Effector CD8-positive, alpha-beta T cell (primary cell): ENCODE measurements at places on chromosomes 7 and 10.

DNA sequence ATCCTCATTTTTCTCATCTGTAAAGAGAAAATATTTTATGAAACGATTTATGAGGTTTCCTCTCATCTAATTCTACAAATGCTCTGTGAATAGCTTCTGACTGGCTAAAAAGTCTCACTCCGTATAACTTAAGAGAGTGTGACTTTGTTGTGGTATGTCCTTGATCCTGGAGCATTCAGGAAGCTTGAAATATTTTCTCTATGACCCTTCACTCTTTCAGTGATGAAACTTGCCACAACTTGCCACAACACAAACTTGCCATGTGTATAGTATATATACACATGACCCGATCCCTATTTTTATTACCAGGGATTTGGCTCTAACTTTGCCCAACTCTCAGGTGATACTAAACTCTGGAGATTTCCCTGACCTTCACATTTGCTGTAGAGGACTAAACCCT, 74.1 kb downstream of the TES start:
- DNase-seq: no peak

DNA sequence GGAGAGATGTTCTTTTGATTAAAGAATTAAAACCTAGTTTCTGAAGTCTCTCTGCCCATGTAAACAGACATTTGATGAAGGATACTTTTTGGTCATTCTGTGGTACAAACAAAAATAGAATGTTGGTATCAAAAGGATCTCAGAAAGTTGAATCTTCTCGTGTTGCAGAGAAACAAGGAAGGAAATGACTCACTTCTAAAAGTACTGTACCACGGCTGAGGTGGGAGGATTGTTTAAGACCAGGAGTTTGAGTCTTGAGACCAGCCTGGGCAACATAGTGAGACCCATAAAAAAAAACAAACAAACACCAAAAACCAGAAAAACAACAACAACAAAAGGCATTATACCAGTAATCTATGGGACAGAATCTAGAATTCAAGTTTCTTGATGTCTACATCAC, 69.7 kb downstream of the PRSS58 start:
- no peak for DNase-seq

- DNase-seq: no peak
Measured at GRCh38 chr10:120394446-120394845, 62.6 kb upstream of the PLPP4 start.

GRCh38 chr7:46389146-46389545, 468.1 kb upstream of the IGFBP3 start:
- DNase-seq: no peak

DNA sequence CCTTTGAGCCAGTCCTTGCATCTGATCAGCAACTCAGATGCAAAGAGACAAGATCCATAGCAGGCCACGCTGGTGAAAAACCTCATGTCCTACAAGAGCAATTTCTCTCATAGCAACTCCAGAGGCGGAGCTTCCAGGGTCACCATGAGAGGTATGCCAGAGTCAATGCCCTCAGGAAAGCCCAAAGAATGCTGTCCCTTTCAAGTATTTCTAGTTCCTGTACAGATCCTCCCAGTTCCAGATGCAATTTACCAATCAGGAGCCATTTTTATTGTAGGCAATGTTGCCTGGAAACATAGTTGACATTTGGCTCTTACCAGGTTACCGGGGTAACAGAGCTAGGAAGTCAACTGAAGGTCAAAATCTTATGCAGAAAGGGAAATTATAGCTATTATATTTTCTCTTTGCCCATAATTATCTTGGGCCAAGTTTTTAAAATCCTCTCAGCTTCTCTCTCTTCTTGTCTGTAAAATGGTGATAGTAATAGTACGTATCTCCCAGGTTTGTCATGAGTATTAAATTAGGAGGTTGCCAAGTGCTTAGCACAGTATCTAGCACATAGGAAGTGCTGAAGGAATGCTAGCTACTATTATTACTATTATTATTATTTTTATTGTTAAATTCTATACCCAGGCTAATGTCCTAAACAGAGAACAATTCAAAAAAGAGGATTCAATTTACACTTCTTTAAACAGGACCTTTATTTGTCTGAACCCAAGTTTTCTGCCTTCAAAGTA, 46.3 kb upstream of the TM9SF3 start:
- DNase-seq: no peak

DNA sequence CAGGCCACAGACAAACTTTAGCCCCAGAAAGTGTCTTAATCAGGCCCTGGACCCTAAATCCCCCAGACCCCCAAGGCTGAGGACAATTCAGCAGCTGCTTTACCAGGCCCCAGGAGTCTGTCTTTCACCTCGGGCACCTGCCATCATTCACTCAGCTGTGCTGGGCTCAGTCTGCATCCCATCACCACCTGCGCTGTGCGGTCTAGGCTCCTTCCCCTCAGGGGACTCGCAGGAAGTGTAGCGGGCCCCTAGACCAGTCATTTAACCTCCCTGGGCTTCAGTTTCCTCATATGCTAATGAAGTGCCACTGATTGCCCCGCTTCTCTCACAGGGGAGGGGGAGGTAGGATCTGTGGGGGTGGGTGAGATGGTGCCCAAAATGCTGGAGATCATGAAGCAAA, 76.4 kb upstream of the ZMIZ1 start:
- DNase-seq: no peak

DNA sequence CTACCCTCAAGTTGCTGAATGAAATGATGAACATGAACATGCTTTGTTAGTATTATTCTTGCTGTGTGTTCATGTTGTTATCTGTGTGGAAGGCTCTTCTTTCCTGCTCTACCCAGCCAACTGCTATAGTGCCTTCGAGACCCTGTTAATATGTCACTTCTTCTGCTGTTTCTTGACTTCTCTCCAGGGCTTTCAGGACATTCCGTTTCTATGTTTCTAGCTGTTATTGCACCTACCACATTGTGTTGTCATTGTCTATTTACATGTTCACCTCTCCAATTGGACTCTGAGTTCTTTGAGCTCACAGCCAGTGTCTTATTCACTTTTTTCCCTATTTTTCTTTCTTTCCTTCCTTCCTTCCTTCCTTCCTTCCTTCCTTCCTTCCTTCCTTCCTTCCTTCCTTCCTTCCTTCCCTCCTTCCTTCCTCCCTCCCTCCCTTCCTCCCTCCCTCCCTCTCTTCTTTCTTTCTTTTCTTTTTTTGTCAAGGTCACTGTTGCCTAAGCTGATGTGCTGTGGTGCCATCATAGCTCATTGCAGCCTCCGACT, 40.4 kb downstream of the BAMBI start:
- DNase-seq: no peak

DNA sequence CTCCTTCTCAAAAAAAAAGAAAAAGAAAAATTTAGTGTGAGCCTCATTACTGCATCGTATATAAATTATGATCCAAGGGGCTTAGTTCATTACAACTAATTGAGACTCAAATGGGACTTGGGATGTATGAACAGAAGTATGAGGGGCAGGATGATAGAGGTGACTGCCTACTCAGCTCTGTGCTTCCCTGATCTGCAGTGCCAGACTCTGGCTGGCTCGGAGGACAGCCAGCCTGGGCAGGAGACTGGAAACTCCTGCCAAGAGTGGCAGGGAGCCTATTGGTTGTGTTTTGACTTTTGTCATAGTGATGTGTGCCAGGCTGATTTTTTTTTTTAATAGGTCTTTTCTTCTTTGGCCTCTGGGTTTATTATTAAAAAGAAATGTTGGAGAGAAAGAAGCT, 73.8 kb upstream of the GTF2IRD1 start:
- DNase-seq: no peak

DNA sequence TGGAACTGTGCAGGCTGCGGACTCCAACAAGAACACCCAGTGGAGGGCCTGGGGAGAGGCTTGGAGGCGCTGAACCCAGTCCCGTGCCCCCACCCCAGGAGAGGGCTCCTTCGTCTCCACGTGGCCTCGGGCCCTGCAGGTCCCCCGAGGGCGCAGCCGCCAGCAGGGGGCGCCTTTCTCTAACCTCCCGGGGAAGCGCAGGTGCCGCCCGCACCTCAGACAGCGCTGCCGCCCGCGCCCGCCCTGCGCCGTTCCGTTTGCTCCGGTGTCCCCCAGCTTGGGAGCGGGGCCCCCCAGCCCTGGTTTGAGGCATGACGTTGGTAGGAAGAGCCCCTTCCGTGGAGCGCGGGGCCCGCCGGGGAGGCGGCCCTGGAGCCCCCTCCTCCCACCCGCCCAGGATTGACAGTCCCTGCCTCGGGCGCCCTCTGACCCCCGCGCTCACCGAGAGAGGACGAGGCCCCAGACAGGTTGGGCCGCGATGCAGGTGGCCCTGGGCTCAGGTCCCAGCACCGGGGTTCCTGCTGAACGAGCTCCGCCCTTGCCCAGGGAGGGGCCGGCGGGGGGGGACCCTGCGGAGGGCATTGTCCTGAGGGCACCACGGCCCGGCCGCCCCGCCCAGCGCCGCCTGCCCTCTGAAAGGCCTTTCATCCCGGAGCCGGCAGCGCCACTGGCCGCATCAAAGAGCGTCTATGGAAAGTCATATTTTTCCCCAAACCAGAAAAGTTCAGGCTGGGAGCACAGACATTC, 42.8 kb downstream of the FOXL3 start:
- peak; percentile 85 for DNase-seq

DNA sequence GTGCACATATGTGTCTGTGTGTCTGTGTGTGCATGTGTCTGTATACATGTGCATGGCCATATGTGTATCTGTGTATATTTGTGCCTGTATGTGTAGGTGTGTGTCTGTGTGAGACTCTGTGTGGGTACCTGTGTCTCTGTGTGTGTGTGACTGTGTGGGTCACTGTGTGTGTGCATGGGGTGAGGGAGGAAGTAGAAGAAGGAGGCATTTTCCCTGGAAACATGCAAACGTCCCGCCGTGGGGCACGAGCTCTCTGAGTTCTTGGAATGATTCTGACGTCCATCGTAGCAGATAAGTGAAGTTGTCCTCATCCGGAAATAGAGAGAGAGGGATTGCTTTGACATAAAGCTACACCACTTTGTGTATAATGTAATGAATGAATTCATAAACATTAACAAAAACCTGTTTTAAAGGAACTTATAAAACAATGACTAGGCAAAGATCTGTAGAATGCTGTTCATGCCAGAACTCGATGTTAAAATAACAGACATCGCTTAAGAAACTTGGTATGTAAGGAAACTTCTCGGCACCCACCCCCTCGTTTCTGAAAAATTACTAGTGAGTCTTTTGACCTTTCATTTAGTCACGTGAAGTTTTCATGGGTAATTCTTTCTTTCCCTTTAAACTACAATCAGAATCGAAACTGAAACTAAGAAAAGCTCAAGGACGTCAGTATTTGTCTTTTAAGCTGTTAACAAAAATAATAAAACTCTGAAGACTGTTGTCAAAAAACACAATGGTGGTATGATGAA, 43.6 kb upstream of the KLF6 start:
- no peak for DNase-seq

- no peak for DNase-seq
Measured at GRCh38 chr7:82078807-82079206, 309.0 kb upstream of the HGF start.

GRCh38 chr7:127250312-127251035, 2.3 kb downstream of the GRM8 start:
- no peak for DNase-seq

DNA sequence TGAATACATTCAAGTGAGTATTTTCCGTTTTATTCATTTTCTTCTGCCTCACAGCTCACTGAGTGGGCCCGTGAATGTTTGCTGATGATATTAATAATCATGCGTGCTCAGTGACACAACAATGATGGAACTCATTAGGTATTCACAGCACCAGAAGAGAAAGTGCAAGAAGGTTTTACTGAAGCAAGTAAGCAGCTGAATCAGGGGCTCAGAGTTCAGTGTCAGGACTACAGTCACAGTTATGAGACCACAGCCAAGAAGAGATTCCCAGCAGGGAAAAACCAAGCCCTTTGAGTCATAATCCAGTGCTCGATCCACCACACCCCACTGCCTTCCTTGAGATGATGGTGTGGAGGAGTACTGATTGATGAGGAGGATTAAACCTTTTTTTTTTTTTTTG, 247.4 kb downstream of the KIAA1217 start:
- DNase-seq: no peak

DNA sequence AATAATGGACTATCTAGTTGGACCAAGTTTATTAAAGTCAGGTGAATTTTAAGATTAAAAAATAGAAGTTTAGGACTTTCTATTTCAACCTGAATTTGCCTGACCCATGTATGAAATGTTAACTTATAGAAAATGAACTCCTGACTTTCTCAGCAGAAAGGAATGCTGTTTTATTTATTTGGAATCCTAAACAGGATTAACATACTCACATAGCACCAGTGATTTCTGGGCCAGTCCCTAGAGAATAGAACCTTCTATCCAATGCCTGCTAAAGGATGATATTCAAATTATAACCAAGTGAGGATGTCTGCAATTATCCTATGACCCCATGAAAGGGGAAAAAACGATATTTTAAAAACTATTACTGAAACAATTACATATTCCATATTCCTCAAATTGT, 148.8 kb downstream of the CHRM2 start:
- no peak for DNase-seq

DNA sequence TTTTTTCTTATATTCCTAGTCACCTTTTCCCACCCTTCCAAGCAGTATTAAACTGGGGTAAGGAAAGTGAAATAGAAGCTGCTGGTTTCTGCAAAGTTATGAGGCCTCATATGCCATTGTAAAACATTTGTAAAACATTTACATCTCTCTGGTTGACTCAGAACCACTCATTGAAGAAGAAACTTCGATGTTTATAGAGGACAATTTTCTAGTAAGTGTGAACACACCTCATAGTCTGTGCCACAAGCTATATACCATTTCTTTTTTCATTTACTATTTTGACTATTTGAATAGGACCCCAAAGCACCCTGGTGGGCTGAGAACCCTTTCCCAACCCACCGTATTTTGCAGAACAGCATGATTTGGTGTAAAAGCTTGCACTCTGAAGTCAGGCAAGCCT, 12.9 kb upstream of the ITGB1 start:
- DNase-seq: no peak

GRCh38 chr7:30164567-30164966, 29.8 kb downstream of the MTURN start:
- no peak for DNase-seq

DNA sequence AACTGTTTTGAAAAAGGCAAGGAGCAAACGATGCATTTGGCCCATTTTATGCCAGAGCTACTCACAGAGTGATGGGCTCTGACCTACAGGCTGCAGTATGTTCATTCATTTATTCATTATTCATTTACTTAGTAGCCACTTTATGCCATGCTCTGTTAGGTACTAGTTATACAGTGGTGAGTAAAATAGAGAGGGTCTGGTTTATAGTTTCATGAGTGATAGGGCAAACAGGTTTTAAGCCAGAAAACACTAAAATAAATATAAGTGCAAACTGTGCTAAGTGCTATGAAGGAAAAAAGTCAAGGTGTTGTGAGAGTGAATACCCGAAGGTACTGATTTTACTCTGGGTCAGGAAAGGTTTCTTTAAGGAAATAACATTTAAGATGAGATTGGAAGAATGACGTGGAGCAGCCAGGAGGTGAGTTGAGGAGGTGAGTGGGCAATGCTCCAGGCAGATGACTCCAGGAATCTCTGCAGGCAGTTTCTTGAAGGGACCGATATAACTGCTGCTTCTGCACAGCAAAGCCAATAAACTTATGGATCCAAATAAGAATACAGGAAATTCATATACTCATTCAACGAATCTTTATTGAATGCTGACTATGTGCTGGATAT, 56.9 kb upstream of the FAM133B start:
- DNase-seq: no peak
